ENCODE measurements at places on chromosomes 11 and 22.

DNA sequence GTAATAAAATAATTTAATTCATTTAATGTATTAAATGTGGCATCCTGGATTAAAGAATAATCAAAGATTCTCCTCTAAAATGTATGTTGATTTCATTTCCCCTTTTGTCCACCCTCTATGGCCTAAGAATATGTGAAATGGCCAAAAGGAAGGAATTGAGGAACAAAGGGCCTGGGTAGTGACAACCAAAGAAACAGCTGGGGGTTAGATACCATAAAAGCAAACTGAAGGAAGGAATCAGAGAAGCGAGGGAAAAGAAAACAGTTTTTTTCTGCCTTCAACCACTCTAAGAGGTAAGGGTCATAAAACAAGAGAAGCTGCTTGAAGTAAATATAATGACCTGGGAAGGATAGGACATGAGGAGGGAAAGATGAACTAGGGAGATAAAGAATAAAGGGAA, 139.3 kb downstream of the FAM76B start:
- no peak for DNase-seq

- DNase-seq: no peak
These were observed 1007.2 kb upstream of the RAG2 start for GRCh38 chr11:37605229-37605628.

DNA sequence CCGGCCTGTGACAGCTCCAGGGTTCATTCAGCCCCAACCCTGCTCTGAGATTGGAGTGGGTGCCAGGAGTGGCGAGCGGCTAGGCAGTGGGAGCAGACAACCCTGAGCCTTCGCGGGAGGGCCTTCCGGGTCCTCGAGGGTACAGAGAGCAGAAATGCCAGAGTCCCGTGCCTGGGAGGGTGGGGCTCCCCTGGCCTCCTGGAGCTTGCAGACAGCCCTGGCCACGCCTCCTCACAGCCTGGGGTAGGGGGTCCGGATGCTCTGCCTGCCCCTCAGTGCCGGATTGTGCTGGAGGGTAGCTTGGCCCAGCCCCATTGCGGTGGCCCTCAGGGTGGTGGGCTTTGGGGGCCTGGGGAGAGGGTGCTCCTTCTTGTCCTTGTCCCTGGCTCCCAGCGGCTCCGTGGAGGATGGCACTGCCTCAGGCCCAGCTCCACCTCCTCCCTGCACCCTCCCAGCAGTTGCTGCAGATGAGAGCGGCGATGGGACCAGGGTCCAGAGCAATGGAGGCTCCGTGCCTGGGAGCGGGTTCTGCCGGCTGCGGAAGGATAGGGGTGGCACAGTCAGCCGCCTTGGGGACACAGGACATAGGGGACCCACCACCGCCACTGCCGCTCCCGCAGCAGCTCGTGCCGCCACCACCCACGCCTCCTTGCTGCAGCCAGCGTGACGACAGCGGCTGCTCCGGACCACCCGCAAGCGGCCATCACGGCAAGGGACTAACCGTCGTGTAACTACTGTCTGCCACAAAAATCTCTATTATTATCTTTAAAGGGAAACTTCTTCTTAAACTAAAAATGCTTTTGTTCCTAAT, 34.9 kb upstream of the OR10G7 start:
- peak; percentile 15 for DNase-seq

DNA sequence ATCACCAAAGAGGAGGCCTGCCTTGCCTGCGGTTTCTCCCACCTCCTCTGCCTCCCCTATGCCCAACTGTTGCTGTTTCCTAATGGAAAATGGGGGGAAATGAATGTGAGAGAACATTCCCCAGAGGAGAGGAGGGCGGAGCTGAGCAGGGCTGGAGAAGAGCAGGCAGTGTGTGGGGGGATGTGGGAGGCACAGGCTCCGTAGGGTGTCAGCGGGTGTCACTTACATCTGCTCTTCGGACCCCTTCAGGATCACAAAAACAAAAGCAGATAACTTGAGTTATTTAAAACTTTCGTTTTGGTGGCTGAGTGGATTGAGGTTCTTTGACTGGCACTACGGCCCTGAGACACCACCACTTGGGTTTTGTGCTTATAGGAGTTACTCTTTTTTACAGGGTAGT, 93.8 kb downstream of the CEP164 start:
- no peak for DNase-seq

DNA sequence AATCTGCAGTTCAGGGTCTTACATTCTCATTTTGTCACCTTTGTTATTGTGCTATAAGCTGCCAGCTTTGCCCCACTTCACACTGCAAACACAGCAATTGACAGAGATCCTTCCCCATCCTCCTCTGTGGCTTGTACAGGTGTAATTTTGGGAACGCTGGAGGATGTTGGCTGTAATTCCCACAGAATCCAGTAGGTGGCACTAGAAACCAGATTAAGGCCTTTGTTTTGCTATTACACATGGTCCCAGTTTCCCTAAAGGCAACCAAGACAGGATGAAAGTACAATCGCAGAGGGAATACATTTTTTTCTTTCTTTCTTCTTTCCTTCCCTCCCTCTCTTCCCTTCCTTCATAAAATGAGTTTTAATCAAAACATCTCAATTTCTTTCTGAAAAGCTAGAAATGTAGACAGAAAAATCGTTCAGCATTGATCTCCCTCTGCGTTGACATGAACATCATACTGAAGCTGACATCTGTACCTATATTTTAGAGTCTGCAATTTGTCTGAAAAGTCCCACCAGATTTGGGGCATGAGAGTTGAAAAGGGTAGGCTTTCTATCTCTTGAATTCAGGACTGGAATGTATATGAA, 21.3 kb upstream of the NELL1 start:
- peak; percentile 53 for DNase-seq

- no peak for DNase-seq
These were observed 846 bp upstream of the OAF start for GRCh38 chr11:120209746-120210625.

DNA sequence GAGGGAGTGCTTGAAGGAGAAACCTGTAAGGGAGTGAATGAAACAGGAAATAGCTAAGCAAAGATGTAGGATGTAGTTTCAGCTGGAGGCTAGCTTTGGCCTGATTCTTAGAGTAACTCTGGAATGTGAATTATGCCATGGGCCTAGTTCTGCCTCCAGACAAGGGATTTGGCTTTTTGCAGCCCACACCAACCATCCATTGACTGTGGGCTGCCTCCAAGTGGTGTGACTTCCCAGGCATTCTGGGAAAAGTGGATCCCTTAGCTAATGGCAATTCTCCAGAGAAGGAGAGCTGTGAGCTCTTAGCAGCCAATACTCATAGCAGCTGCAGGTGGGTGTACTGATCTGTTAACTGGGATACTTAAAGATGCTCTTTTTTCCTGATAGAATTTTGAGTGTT, 2.0 kb upstream of the OR9I1 start:
- no peak for DNase-seq

GRCh38 chr22:46592390-46592872, 27.8 kb upstream of the GRAMD4 start:
- DNase-seq: no peak

DNA sequence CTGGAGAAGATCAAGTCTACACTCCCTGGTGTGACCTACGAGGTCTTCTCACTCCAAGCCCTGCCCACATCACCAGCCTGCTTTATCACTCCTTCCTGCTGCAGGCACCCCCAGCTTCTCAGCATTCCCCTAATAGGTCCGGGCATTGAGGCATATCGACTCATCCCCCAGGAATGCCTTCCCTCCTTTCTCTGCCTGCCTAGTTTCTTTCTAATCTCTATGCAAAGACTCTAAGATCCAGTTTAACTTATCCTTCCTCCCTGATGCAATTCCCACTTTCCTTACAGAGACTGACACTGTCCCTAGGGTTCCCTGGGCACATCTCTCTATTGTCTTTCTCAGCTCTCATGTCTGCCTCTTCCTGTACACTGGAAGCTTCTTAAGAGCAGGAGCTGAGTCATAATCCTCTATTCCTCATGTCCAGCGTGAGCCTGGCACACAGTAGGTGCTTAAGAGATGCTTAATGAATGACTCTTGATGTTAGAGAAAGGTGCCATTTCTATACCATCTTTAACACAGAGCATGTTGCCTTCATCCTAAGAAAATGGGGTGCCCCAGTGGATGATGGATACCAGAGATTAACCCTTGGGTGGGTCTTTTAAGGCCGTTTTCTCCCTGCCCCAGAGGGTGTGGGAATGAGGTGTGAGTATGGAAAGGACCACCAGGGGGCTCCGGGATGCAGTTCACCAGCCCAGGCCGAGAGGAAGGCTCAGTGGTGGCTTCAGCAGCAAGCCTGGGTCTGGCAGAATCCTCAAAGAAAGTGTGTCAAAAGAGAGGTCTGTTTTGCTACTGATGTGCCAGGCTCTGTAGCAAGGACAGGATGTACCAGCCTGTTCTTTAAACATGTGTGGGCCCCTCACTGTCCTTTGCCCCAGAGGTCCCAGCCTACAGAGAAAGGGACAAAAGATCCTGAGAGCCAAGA, 34.7 kb downstream of the PARVA start:
- peak; percentile 50 for DNase-seq

- no peak for DNase-seq
These were observed 28.7 kb downstream of the AMOTL1 start for GRCh38 chr11:94796863-94797262.

Measured in COR-L47 (cell line).